ENCODE measurements at places on chromosomes 7 and 10.

DNA sequence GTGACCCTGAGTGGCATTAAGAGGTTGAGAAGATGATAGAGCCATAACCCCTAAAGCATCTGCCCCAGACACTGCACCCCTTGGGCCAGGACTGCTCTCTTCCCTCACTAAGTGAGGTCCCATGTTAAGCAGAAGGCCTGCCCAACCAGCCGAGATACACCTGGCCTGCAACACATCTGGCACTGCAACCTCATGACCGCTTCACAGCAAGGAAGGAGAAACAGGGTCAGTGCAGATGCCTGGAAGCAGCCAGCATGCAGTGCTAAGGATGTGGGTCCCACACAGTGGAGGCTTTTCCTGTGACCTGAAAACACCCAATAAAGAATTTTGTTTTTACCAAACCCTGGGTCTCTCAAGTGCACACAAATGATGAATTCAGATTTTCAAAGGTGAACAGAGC lies 7.4 kb downstream of the NOD1 start:
- no peak for DNase-seq

DNA sequence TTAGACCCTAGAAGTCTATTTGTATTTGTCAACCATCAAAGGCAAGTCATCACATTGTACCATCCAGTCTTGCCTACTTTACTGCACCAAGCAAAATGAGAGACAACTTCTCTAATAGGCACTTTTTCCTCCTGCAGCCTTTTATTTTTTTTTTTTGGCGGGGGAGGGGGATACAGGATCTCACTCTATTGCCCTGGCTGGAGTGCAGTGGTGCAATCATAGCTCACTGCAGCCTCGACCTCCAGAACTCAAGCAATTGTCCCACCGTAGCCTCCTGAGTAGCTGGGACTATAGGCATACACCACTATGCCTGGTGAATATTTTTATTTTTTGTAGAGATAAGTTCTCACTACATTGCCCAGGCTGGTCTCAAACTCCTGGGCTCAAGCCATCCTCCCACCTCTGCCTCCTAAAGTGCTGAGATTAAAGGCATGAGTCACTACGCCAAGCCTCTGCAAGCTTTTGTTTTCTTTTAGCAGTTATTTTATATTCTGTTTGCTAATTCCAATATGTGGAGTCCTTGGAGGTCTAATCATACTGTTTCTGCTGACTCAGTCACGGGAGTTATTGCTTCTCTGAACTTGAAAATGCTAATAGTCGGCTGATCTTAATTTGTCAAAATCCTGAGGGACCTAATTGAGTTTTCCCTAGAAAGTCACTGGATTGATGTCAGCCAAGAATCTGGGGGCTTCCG lies 14.2 kb downstream of the KPNA7 start:
- DNase-seq, result no peak

DNA sequence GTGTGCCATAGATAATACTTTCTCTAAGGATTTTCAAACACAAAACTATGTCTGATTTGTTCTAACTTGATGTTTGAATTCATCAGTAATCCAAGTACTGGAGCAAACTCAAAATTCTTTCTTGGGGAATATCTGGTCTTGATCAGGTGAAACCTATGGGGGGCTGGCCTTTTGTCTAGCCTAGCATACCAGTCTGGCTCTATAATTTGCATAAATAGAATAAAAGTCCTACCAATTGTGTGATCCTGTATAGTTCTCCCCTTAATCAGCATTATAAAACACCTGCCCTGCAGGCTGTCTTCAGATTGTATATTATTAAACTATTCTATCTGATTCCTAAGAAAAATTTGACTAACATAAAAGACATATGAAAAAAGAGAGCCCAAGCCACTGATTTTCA lies 233.8 kb upstream of the LRRN3 start:
- no peak for DNase-seq

GRCh38 chr7:129858490-129858889 lies 94.3 kb downstream of the UBE2H start:
- no peak for DNase-seq

DNA sequence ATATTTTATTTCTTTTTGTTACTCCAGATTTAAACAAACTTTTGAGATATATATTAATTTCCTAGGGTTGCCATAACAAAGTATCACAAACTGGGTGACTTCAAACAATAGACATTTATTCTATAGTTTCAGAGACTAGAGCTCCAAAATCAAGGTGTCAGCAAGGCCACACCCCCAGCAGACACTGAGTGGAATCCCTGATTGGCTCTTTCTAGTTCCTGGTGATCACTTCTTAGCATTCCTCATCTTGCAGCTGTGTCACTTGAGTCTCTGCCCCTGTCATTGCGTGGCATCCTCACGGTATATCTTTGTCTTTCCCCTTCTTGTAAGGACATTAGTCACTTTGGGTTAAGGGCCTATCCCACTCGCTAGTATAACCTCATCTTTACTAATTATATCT lies 7.6 kb upstream of the SLC26A3 start:
- peak; percentile 7 for DNase-seq

GRCh38 chr10:52664629-52665028 lies 108.0 kb downstream of the MBL2 start:
- DNase-seq, result no peak

GRCh38 chr10:130491693-130492050 lies 355.5 kb downstream of the GLRX3 start:
- DNase-seq, result no peak

GRCh38 chr7:36617408-36617807 lies 106.9 kb downstream of the AOAH start:
- no peak for DNase-seq

- DNase-seq, result no peak
These were observed 129.1 kb upstream of the PPP1R3A start for GRCh38 chr7:114047889-114048288.

- no peak for DNase-seq
These were observed 52.8 kb downstream of the NAMPT start for GRCh38 chr7:106231856-106232490.

DNA sequence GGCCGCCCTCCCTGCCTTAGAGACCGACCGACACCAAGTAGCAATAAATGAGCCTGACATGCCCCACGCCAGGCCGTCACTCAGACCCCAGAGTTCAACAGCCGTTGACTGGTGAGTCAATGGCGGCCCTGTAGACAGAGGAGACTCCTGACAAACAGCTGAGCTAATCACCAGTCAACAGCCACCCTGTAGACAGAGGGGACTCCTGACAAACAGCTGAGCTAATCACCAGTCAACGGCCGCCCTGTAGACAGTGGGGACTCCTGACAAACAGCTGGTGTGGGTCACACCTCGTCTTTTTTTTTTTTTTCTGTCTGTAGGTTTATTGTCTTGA lies 16.9 kb upstream of the KNDC1 start:
- no peak for DNase-seq

DNA sequence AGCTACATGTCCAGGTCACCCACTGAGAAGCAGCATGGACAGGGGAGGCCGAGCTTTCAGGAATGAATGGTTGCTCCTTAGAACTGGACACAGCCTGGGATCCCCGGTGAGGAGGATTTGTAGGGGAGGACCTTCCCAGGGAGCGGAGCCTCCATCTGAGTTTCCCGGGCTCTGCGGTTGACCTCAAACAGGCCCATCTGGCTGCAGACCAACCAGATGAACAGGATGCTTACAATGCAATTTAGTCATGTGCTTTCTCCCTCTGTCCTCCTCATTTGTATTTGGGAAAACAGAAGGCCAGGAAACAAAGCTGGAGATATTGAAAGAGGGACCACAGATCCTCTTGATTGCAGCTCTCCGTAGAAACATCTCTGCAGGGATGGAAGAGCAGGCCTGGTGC lies 104.8 kb downstream of the EMX2 start:
- no peak for DNase-seq

- no peak for DNase-seq
These were observed 139.3 kb downstream of the SLC25A13 start for GRCh38 chr7:96182424-96183158.

Measured in iPS DF 19.7 (cell line).